PC-3 (cell line): ENCODE measurements at places on chromosomes 11 and 22. TPM values are rescaled to one million over a fixed set of nuclear protein-coding genes. Genes with fewer than 3 reads are reported as not detected.

Gene RAC2
- total RNA-seq: 50.5 and 54.5 TPM in 2 replicates

- peak; percentile 50 for DNase-seq
Measured at GRCh38 chr11:66727282-66728037, 1.6 kb downstream of the SPTBN2 start.

DNA sequence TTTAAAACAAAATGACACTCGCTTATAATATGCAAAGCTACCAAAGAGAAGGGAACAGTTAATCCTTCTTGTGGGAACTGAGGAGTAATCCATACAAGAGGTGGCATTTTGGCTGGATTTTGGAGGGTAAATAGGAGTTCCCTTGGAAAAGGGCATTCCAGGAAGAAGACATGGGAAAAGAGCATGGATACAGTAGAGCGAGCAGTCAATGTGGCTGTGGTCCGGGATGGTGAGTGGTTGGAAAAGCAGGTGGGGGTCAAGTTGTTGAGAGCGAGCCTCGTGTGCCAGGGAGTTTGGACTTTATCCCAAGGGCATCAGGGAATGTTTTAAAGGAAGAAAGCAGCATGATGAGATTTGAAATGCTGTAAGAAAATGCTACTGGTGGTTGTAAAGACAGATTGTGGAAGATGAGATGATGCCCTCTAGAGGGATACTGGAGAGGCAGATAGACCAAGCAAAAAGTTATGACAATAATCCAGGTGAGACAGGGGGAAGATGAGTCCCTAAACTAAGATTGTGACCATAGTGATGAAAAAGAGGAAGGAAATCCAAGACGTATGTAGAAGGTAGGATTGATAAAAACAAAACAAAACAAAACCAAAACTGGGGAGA, 3.8 kb upstream of the MMP7 start:
- DNase-seq: peak; percentile 25

DNA sequence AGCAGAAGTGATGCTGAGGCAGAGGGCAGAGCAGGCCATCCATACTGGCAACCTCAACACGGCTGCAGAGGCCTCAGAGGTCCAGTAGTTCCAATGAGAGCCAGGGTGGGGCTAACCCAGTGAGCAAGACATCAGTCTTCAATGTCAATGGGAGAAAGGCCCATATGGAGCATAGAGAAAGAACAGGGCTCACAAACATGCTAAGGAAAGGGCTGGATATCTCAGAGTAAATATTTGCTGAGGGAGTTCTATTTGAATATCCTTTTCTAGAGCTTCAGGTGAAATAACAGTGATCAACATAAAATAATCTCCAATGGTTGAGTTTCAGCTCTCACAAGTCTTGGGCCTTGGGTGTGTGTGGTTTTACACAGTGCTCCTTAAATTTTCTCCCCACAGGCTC, 50.8 kb upstream of the CCDC90B start:
- no peak for DNase-seq

GRCh38 chr11:95641495-95641894, 148.1 kb downstream of the FAM76B start:
- DNase-seq: no peak

DNA sequence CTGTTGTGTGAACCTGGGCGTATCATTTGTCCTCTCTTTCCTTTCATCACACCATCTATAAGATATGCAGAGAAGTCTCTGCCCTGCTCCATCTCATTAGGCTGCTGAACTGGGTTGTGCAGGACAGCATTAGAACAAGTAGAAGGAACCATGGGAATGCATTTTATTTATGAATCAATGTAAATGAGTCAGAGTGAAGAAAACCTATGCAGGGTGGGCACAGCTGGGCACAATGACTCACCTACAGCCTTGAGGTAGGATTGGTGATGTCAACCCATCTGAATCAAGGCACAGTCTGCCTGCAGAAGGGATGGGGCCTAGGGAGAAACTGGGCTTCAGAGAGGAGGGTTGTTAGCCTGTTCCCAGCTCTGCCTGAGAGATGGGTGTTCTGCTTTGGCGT, 123.4 kb downstream of the CSNK2A3 start:
- DNase-seq: peak; percentile 67

DNA sequence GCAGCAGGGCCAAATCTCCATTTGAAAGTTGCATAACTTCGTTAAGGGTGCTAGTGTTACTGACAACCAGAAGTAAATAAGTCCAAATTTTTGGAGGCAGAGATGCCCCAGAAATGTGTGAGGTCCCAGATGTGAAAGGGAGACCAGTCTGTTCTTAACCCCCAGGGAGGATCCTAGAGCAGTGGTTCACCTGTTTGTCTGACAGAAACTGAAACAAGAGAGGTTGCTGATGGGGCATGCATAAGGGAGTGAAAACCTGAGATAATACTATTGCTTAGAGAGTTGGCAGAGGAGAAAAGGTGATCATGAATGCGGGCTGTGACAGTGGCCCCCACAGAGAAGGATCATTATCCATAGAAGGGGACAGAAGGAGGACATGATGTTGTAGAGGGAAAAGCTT, 3.8 kb downstream of the CBLIF start:
- no peak for DNase-seq

- DNase-seq: no peak
Measured at GRCh38 chr22:48088926-48089536, 1326.6 kb downstream of the TBC1D22A start.

- no peak for DNase-seq
Measured at GRCh38 chr22:32832174-32832573, 30.7 kb downstream of the TIMP3 start.

Gene GRIK4
- total RNA-seq: not detected in 2 replicates

DNA sequence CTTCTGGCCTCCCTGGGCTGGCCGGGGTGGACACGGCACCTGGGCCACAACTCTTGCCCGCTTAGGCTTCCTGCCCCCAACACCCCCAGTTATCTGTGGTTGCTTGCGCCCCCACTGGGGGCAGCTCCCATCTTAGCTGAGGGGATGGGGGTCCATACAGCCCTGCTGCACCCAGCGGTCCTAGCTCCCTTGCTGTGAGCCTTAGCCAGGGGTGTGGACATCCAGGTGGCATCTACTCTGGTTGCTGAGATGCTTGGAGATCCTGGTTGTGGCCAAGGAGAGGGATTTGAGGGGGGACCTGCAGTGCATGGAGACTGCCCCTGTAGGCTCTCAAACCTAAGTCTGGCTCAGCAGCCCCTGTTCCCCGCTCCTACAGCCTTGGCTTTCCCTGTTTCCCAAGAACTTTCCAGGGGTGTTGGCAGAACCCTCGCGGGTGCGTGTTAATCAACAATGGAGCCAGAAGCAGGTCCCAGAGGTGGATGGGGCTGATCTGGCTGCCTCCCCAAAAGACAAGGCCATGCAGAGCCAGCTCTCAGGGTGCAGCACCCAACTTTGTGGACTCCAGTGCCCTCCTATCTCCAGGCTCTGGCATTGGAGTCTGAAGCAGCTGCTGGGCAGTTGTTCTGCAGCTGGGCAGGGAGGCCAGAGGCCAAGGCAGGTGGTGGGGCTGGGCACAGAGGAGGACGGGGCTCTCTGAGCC, 3.3 kb downstream of the KCNQ1 start:
- no peak for DNase-seq

Gene CENPM
- total RNA-seq: 75.9 and 77.5 TPM in 2 replicates
